ENCODE measurements at places on chromosomes 12 and 14.

- no peak for DNase-seq
Measured at GRCh38 chr12:132458441-132458840, 31.5 kb upstream of the FBRSL1 start.

DNA sequence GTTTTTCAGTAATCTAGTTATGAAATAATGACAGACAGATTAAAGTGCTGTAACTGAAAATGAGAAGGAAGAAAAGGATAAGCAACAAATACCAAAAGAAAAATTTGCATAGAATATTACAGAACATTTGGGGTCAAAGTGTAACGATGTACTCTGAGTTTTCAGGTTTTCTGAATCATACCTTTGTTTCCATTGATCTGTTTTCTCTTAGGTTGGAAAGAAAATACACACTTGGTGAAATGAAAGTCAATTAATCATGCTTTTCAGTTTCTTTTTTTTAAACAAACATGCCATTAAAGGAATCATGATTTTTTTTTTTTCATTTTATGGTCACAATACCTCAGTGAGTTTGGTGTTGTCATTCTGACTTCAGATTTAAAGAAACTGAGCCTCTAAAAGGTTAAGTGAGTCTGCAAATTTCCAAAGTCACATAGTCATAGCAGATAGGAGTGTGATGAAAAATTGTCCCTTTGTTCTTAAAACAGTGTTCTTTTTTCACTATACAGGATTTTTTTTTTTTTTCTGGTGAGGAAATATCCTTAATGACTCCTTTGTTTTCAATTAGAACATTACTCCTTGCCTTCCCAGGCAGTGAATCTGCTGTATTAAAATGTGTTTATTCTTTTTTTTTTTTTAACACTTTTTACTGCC lies 35.9 kb upstream of the PZP start:
- DNase-seq, result no peak

GRCh38 chr12:54253240-54253639 lies 26.7 kb downstream of the CBX5 start:
- no peak for DNase-seq

DNA sequence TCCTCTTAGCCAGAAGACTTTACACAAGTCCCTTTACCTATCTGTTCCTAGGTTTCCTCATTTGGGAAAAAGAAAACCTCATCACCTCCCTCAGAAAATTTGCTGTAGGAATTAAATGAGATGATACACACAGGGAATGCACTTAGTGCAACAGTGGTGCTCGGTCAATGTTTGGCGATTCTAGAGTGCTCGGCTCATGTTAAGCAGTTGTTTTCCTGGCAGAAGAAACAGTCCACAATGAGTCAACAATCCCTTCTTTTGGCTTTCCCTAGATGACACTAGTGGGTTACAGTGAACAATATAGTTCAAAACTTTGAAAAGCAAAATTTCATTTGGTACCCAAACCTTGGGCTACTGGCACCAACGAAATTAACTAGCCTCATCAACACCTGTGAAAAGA lies 3.9 kb upstream of the TMEM233 start:
- DNase-seq, result no peak

DNA sequence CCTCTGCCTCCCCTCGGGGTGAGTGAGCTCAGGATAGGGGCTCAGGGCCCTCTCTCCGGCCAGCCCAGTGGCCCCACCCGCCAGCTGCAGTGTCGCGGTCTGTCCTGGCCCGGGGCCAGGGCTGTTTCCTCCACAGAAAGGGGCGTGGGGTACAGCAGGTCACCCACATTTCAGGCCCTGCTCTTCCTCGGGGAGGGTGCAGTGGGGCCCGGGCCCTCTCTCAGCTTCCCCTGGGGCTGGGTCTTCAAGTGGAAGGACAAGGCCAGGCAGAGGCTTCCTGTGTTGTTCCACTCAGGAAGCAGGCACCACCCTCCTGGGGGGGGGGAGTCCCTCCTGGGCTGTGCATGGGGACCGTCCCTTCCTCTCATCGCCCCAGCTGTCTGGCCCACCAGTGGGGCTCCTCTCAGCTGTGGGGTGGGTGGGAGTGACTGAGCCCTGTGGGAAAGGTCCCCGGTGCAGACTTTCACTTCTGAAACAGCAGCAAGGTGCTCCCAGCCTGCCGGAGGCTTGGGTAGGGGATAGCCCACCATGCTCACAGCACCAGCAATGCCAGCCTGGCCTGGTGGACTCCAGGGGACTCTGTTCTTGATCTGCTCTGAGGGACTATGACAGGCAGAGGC lies 3.7 kb downstream of the GPR132 start:
- peak; percentile 58 for DNase-seq

DNA sequence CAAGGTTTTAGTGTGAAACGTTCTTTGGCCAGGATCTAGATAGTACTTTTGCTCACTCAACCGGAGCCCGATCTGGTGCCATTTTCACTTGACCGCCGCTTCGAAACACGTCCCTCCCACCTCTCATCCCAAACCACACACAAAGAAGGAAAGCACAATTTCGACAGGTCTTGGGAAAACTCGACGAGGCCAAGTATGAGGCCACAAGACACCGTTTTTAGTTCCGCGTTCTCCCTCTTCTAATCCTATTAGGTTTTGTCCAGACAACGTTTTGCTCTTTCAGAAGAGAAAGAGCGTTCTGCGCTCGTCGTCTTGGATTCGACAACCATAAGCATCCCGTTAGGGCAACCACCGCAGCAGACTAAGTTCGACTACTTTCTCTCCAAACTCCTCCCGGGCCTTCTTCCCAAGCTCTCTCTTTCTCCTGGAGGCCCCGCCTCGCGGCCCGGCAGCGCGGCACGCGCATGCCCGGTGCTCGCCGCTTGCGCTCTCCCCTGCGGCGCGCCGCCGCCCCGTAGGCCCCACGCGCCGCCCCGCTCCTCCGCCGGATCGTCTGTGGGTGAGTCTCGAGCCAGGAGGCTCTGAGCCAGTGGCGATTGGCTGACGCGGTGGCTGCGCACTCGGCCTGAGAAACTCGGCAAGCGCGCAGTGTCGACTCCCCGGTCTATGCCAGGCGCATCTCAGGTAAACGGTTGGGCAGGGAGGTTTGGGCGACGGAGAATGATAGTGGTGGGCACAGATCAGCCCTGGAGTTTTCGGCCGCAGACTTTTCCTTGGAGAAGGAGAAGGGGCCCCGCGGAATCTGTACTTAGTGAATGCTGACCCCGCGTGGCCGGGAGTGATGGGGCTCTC lies at the start of gene MIPOL1:
MIPOL1 (plus strand) TSS at position 517 of the 852 bp plus-strand sequence. CDS start 49,952 bp downstream, outside the sequence.
- DNase-seq, result peak; percentile 93

Measured in kidney (tissue), 22 donors.